Natural killer cell (primary cell): ENCODE measurements at places on chromosomes 12 and 14. TPM values are rescaled to one million over a fixed set of nuclear protein-coding genes. Genes with fewer than 3 reads are reported as not detected.

GRCh38 chr14:73058922-73059673 is 764 bp downstream of the RBM25 start:
- H3K4me3 ChIP-seq: peak overlapping the region; percentile 99
- H3K27ac ChIP-seq: peak overlapping the region; percentile 96
- no peak for DNase-seq
- peaks cover 20% of the 10 kb centered on the region for H3K4me1 ChIP-seq

GRCh38 chr14:95185767-95186392 is 28.6 kb upstream of the DICER1 start:
- no peaks in the 10 kb centered on the region for H3K36me3 ChIP-seq
- H3K4me3 ChIP-seq: no peak overlapping the region
- peak overlapping the region; percentile 31 for H3K27ac ChIP-seq
- H3K4me1 ChIP-seq: no peaks in the 10 kb centered on the region

DNA sequence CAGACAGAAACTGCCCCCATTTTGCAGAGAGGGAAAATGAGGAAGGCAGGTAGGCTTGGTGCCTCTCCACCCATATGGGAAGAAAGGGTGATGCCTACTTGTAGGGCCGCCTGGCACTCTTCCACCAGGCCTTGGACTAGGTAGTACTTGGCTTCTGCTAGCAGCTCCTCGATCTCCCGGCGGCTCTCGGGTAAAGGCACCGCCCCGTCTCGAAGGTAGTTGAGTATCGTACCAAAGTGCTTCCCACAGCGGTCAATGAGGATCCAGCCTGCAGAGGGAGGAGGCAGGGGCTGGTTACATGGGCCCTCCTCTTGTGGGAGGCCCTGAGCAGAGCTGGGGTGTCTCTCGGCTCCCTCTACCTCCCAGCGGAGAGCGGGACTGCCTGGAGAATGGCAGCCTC is 16.6 kb downstream of the KCTD10 start:
- peaks cover 33% of the 10 kb centered on the region for H3K36me3 ChIP-seq
- DNase-seq: no peak
- H3K27ac ChIP-seq: peak overlapping the region; percentile 83
- no peak overlapping the region for H3K4me3 ChIP-seq
- H3K27me3 ChIP-seq: no peaks in the 10 kb centered on the region

- no peaks in the 10 kb centered on the region for H3K27me3 ChIP-seq
- no peaks in the 10 kb centered on the region for H3K36me3 ChIP-seq
- H3K4me1 ChIP-seq: peaks cover 4% of the 10 kb centered on the region
- no peak overlapping the region for H3K27ac ChIP-seq
- no peak overlapping the region for H3K4me3 ChIP-seq
Measured at GRCh38 chr14:35821564-35822411, 4.3 kb upstream of the BRMS1L start.

Gene TPH2
- not detected for total RNA-seq

Gene TCL1B
- not detected for total RNA-seq
